Activated CD4-positive, alpha-beta T cell treated with anti-CD3 and anti-CD28 coated beads, Interleukin-2, amount 10 ng/mL, durations not matched to agents 24 days and 14 days (primary cell): ENCODE measurements at places on chromosomes 1 and 21. TPM values are rescaled to one million over a fixed set of nuclear protein-coding genes. Genes with fewer than 3 reads are reported as not detected.

DNA sequence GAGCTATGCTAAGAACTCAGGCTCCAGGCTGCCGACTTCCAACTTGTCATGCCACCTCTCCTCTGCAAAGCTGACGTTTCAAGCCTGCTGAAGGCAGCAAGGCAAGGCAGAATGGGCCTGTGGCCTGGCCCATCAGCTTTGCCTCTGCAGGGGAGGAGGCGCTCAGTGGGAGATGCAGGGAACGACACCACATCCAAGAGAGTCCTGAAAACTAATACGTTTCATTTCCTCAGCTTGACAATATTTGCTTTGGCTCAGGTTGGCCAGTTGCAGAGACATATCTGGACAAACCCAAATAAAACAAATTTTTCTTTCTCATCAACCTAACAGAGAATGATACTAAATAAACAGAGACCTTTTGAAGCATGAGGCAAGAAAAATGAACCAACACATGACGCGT is 35.3 kb downstream of the BEND5 start:
- no peak overlapping the region for H3K27ac ChIP-seq
- peaks cover 9% of the 10 kb centered on the region for H3K36me3 ChIP-seq
- H3K27me3 ChIP-seq = no peaks in the 10 kb centered on the region
- H3K4me3 ChIP-seq = no peak overlapping the region
- DNase-seq = no peak

DNA sequence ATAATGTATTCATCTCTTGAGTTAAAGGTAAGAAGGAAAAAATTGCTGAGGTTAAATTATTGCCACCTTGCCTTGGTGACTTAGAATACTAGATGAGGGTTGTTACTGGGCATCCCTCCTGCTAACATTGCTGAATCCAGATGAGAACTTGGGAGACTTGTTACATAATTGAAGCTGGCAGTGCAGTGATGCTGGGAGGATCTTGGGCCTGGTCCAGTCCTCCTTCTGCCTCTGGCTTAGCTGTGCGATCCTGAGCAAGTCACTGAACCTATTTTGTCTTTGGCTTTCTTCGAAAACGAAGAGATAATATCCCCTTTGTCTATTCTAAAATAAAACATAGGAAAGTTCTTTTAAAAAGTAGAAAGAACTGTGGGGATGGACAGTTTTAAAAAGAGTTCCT is 244.9 kb upstream of the NRIP1 start:
- no peak overlapping the region for H3K27ac ChIP-seq
- H3K27me3 ChIP-seq = no peaks in the 10 kb centered on the region
- no peak overlapping the region for H3K4me3 ChIP-seq
- H3K36me3 ChIP-seq = no peaks in the 10 kb centered on the region

DNA sequence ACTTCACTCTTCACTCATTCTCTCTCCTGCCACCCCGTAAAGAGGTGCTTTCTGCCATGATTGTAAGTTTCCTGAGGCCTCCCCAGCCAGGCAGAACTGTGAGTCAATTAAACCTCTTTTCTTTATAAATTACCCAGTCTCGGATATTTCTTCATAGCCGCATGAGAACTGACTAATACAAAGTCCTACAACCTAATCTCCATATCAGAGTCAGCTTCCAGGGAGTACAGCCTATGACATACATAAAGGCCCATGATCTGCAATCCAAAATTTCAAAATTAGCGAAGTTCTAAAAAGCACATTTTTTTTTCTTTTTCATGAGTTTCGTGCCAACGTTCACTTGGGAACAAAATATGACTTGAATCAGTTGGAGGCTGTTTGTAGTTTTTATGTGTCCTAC is 256.9 kb upstream of the DUSP10 start:
- no peaks in the 10 kb centered on the region for H3K36me3 ChIP-seq
- DNase-seq = no peak
- peaks cover 2% of the 10 kb centered on the region for H3K27me3 ChIP-seq
- no peak overlapping the region for H3K27ac ChIP-seq

Gene VCAM1
- total RNA-seq = not detected in 2 replicates

- no peaks in the 10 kb centered on the region for H3K27me3 ChIP-seq
- no peak overlapping the region for H3K4me3 ChIP-seq
- H3K36me3 ChIP-seq = peaks cover 29% of the 10 kb centered on the region
- peaks cover 1% of the 10 kb centered on the region for H3K4me1 ChIP-seq
- H3K27ac ChIP-seq = no peak overlapping the region
These were observed 17.2 kb downstream of the CSRP1 start for GRCh38 chr1:201489643-201490261.

Gene RRP15
- 41.0 and 44.7 TPM in 2 replicates for total RNA-seq

DNA sequence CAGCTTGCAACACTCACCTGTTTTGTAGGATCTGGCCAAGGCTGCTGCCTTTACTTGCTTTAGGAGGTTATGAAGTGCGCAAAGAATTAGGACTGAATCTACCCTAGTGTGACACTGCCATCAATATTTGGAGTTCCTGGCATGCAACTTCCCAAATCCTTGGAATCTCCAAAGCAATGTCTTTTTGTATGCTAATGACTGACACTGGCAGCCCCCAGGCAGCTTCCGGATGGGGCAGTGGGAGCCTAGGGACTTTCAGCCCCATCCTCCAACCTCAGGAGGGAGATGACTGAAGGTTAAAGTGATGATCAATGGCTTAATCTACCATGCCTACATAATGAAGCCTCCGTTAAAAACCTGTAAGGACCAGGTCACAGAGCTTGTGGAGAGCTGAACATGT is 5.5 kb downstream of the RCC2 start:
- H3K36me3 ChIP-seq = peaks cover 59% of the 10 kb centered on the region
- H3K4me3 ChIP-seq = no peak overlapping the region
- H3K27me3 ChIP-seq = no peaks in the 10 kb centered on the region
- no peak for DNase-seq
- H3K27ac ChIP-seq = no peak overlapping the region

- H3K36me3 ChIP-seq = no peaks in the 10 kb centered on the region
- peak; percentile 59 for DNase-seq
- H3K4me3 ChIP-seq = no peak overlapping the region
- no peaks in the 10 kb centered on the region for H3K27me3 ChIP-seq
- H3K27ac ChIP-seq = no peak overlapping the region
- peaks cover 17% of the 10 kb centered on the region for H3K4me1 ChIP-seq
These were observed 79.8 kb downstream of the PCBP3 start for GRCh38 chr21:45723049-45723958.

Gene LRRC39
- total RNA-seq = 0.23 and 0.57 TPM in 2 replicates

Gene TTC34
- 1.3 and 1.8 TPM in 2 replicates for total RNA-seq

Gene ZFP69B
- total RNA-seq = 5.5 and 6.3 TPM in 2 replicates

DNA sequence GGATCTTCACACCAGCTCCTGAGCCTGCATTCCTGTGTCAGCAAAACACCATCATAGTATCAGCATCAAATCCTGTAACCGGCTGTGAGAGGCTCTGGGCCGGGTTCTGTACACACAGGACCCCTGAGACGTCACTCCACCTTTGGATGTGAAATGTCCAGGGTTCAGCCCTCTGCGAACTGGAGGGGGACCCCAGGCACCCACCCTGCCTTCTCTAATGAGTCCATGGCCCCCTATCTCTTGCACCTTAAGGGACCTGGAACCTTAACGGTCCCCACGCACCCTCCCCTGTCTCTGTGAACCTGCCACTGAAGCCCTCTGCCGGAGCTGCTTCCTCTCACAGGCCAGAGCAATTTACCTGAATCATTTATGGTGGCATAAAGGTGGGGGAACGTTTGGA is 257.8 kb downstream of the NPHP4 start:
- no peaks in the 10 kb centered on the region for H3K4me1 ChIP-seq
- no peaks in the 10 kb centered on the region for H3K27me3 ChIP-seq
- no peaks in the 10 kb centered on the region for H3K36me3 ChIP-seq
- H3K27ac ChIP-seq = no peak overlapping the region

DNA sequence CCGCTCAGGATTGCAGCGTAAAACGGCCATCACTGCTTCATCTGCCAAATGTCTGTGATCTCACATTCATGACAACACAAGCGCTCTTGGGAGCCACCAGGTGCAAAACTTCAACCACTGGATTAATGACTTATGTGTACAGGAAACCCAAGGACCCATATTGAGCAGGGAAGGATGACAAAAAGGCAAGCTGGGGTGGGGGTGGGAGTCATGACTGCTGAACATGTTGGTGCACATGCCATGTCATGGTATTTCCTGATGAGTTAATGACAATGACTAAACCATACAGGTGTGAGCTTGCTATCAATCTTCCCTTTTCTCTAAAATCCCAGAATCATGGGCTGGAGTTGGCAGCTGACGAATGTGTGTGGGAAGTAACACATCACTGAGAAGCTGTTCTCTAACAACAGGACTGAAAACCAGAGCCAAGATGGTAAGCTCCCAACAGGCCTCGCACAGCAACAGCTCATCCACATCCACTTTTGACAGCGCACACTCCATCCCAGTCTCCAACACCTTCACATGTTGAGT is 3.1 kb upstream of the SH2D5 start:
- H3K36me3 ChIP-seq = peaks cover 26% of the 10 kb centered on the region
- H3K27me3 ChIP-seq = peaks cover 11% of the 10 kb centered on the region
- peaks cover 11% of the 10 kb centered on the region for H3K4me1 ChIP-seq

DNA sequence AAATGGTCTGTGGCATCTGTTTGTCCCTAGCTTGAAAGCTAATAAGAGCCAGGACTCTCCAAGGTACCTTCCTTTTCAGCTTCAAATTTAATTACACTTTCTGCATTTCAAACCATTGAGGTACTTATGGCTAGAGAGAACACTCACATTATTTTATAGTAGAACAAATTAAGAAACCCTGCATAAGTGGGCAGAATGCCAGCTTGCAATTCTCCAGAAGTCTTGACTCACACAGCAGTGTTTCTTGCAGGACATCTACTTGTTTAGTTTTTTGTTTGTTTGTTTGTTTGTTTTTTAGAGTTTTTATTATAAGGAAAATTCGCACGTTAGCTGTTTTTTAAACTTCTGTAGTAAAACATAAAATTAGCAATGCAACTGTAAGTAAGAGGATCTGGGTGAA is 397.2 kb downstream of the NEGR1 start:
- no peaks in the 10 kb centered on the region for H3K4me1 ChIP-seq
- H3K4me3 ChIP-seq = no peak overlapping the region
- no peak for DNase-seq
- no peaks in the 10 kb centered on the region for H3K27me3 ChIP-seq
- H3K36me3 ChIP-seq = no peaks in the 10 kb centered on the region

DNA sequence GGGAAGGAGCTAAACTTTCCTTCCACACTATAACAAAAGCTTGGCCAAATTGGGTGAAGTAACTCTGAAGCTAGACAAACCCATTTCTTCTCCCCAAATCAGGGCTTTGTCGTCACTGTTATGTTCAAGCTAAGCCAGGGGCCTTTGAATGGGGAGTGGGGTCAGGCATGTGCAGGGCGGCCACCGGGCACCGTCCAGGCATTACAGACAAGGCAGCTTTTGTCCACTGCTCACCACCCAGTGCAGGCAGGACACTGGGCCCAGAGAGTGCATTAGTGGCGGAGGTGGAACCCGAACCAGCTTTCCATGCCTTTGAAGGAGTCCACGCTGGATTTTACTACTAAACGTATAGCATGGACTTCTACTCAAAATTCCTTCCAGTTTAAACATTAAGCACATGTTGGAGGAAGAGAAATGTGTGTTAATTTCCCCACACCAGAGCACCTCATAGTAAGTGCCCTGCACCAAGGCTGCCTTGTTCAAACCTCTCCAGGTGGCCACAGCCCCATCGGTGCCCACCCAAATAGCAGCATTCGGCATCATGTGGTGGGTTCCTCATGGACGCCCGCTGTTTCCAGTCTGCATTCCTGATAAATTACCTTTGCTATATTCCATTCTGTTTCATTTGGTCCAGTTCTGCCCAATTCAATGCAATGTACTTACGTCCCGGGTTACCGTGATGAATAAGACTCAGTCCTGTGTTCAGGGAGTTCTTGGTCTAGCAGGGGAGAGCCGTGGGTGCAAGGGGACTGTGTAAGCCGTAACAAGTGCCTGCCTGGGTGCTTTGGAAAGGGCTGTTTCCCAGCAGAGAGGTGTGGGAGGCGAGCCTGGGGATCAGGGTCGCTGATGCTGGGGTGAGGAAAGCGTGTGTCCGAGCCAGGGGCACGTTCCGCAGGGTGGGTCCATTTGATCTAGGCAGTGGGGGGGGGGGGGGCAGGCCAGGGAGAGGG is 1.6 kb downstream of the UBASH3A start:
- peaks cover 52% of the 10 kb centered on the region for H3K4me1 ChIP-seq
- no peaks in the 10 kb centered on the region for H3K27me3 ChIP-seq

- no peaks in the 10 kb centered on the region for H3K36me3 ChIP-seq
- no peak overlapping the region for H3K27ac ChIP-seq
- H3K4me1 ChIP-seq = no peaks in the 10 kb centered on the region
These were observed 37.3 kb upstream of the F3 start for GRCh38 chr1:94578856-94579255.

- no peak overlapping the region for H3K27ac ChIP-seq
- H3K36me3 ChIP-seq = peaks cover 5% of the 10 kb centered on the region
- peak overlapping the region; percentile 24 for H3K4me3 ChIP-seq
- H3K27me3 ChIP-seq = no peaks in the 10 kb centered on the region
These were observed 3.2 kb downstream of the GSTM2 start for GRCh38 chr1:109671067-109671466.

DNA sequence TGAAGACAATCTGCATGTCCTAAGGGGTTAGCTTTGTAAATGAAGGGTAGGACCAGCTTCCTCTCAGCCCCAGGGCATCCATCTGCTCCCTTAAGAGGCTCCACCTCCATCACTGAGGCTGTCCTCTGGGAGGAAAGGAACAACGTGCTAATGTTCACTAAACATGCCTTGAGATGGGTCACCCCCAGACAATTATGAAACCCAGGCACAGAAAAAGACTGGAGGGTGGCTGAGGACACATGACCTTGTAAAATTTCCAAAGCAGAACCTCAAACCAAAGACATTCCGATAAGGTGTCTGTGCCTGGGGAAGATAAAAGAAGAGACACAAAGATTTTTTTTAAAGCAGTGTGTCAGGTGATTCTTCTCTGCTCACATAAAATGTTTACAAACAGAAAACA is 37.6 kb upstream of the ZNF124 start:
- peak overlapping the region; percentile 95 for H3K4me3 ChIP-seq
- H3K27ac ChIP-seq = peak overlapping the region; percentile 34
- H3K27me3 ChIP-seq = peaks cover 2% of the 10 kb centered on the region
- H3K36me3 ChIP-seq = peaks cover 49% of the 10 kb centered on the region
- peak; percentile 62 for DNase-seq

Gene HUNK
- 0.33 and 0.37 TPM in 2 replicates for total RNA-seq

DNA sequence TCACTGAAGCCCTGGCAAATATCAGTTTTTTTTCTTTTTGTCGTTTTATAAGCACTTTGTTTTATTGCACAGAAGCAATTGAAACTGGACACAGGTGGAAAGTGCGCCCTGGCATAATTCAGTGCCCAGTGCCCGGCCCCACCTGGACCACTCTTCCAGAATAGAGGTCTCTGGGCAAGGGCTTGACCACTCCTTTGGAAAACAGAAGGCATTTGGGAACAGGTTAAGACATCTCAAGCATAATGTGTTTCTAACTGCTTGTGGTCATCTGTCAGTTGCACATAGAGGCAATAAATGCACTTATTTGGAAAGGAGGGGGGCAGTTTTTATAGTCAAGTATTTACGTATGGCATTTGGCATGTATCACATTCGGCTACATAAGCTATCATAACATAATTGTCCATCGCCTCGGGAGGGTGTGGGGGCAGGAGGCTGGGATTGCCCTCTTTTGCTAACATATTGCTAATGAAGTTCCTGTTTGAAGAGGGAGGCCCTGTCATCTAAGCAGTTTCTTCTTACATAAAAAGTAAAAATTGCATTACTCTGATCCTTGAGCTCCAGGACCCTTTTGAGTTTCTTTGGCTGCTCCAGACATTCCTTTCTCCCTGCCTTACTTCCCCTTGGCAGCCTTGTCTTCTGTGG is 14.7 kb upstream of the CD2 start:
- peak overlapping the region; percentile 100 for H3K27ac ChIP-seq
- H3K36me3 ChIP-seq = peaks cover 30% of the 10 kb centered on the region
- H3K4me1 ChIP-seq = peaks cover 60% of the 10 kb centered on the region
